NCI-H1436 (cell line): ENCODE measurements at places on chromosomes 6 and 20.
A peak's percentile ranks its signal among the peaks of the same experiment; 100 is the strongest.

DNA sequence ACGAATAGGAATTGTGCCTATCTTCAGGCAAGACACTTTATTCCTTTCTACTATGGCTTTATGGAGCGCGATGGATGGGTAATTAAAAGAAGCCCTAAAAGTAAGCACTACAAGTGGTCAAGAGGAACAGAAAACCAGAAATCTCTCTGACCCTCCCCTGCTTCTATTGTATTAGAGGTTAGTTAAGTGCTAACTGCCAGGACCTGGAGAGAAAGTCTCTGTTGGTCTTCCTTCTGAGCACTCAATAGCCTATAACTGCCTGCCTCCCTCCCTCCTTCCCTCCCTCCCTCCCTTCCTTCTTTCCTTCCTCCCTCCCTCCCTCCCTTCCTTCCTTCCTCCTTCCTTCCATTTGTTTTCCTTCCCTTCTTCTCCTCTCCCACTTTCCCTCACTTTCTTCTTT, 133.7 kb downstream of the C6orf58 start:
- DNase-seq: no peak

- DNase-seq: peak; percentile 47
Observed at GRCh38 chr6:14549304-14549770, 431.8 kb downstream of the CD83 start.

GRCh38 chr6:145621776-145622175, 113.5 kb downstream of the EPM2A start:
- no peak for DNase-seq

- DNase-seq: no peak
Observed at GRCh38 chr6:104322841-104323240, 536.9 kb downstream of the HACE1 start.

GRCh38 chr6:122719176-122719575, 60.3 kb upstream of the FABP7 start:
- DNase-seq: no peak

GRCh38 chr6:170308761-170309160, 2.2 kb downstream of the FAM120B start:
- no peak for DNase-seq

GRCh38 chr6:108222504-108222903, 38.3 kb downstream of the SNX3 start:
- no peak for DNase-seq

DNA sequence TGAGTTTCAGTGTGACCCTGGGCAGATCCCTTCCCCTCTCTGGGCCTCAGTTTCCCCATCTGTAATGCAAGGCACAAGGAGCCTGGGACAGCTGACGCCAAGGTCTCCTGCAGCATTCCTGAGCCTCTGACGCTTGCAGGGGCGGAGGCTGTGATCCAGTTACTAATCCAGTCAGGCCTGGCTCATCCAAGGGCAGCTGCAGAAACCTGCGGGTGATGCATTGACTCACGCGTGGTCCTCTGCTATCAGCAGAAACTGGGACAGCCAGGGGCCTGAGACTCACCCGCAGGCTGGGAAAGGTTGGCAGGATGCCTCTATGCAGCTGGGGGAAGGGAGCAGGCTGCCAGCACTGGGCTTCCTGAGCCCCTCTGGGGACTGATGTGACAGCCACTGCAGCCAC, 65.0 kb upstream of the SIRPA start:
- no peak for DNase-seq

GRCh38 chr20:4555188-4555890, 166.4 kb upstream of the PRND start:
- no peak for DNase-seq

DNA sequence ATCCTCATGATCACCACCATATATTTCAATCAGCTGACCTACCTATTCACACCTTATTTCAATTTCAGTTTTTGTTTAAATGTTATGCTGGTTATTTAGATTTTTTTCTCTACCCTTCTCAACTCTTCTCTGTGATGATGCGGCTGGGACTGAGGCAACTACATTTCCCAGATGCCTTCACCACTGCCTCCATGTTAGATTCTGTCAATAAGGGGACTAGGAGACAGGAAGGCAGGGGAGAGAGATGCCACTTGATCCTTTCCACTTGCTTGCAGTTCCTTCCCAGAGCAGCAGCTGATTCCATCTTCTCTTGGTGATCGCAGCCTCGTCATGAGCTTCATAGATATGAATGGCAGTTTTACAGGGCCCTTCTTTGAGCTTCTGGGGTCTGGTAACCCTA, 33.5 kb upstream of the POU3F2 start:
- DNase-seq: no peak
